ENCODE measurements at places on chromosomes 13 and 19. TPM values are rescaled to one million over a fixed set of nuclear protein-coding genes. Genes with fewer than 3 reads are reported as not detected.
A peak's percentile ranks its signal among the peaks of the same experiment; 100 is the strongest.

GRCh38 chr19:11053817-11054195 is 35.5 kb upstream of the LDLR start:
- no peak for ATAC-seq

DNA sequence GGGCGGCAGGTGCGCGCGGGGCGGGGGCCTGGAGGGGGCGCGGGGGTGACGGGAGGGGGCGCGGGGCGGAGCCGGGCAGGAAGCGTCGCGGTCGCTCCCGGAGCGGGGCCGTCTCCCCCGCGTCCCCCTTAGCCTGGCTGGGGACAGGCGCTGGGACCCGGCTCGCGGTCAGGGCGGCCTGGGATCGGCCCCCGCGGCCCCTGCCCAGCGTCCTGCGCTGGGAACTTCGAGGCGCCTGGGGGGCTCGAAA is 74.7 kb upstream of the MCF2L start:
- no peak for ATAC-seq

DNA sequence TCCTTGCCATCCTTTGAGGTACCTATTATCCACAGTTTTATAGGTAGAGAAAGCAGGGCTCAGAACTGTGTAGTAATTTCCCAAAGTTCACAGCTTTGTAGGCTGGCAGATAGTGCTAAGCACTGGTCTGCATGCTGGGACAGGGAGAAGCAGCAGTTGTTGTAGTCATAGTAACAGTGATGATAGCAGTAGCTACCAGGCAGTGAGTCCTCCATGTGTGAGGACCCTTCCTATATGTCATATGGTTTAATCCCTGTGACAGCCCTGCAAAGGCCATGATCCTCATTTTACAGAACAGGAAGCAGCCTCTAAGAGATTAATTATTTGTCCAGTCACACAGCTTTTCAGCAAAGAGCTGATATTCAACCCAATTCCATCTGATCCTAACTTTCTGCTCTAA is 21.0 kb downstream of the SERP2 start:
- ATAC-seq: no peak

DNA sequence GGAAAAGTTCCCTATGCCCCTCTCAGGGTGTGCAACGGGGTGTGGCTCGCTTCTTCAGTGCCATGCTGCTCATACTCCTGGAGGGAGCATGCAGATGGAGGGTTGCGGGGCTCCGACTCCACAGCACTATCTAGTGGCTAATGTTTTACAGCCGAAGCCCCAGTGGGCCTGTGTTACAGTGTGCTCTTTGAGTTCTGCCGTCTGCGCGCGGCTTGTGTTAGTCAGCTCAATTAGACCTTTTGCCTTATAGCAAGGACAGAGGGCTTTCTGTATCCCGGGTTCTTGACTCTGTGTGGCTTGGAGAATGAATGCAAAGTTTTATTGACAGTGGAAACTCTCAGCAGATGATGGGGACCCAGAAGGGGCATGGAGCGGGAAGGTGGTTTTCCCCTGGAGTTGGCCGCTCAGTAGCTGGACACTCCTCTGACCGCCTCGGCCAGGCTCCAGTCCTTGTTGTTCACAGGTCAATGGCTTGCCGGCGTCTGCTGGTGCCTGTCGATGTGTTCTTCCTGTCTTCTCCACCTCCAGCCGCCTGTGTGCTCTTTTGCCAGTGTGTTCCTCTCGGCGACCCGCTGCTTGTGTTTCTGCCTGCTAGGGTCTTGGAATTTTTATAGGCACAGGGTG is 383.4 kb downstream of the LMO7 start:
- ATAC-seq: no peak

- peak; percentile 70 for ATAC-seq
These were observed 23.9 kb upstream of the LPAR6 start for GRCh38 chr13:48436661-48437288.

DNA sequence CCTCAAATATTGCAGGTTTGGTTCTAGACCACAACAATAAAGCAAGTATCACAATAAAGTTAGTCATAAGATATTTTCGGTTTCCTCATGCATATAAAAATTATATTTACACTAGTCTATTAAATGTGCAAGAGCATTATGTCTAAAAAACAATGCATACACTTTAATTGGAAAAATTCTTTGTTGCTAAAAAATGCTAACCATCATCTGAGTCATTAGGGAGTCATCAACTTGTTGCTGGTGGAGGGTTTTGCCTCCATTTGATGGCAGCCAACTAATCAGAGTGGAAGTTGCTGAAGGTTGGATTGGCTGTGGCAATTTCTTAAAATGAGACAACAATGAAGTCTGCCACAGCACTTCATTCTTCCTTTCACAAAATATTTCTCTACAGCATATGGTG is 422.3 kb upstream of the GPC6 start:
- ATAC-seq: no peak

GRCh38 chr13:46580362-46580839 is 27.4 kb downstream of the LRCH1 start:
- ATAC-seq: no peak

DNA sequence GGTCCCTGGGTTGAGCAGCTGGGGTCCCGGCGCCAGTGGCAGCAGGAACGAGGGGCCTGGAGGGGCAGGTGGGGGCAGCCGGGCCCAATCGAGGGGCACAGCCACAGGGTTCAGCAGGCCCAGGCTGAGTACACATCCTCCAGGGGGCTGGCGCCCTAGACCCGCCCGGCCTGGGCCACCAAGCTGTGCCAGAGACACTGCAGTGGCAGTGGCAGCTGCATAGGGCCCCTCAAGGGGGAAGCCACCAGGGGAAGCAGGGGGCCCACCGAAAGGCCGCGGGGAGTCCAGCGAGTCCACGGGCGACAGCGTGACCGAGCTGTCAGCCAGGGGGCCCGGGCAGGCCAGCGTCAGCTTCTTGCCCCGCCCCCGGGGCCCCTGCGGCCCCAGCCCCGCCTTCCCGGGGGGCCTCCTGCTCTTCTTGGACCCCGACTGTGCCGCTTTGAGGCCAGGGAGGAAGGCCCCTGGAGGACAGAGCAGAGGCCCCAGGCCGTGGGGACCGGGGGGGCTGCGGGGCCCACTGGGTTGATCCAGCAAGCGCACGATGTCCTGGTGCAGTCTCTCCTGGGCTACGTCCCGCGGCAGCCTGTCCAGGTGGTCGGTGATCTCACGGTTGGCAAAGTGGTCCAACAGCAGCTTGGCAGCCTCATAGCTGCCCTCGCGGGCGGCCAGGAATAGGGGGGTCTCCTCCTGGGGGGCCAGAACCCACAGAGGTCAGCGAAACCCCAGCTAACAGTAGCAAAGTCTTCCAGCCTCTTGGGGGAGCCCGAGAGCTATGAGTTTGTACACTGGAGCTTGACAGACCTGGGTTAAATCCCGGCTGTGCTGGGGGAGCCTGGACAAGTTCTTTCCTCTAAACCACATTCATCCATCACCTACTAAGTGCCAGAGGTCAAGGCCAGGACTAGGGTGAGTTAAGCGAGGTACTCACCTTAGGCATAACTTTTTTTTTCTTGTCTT is 39.5 kb downstream of the NOTCH3 start:
- ATAC-seq: peak; percentile 35

GRCh38 chr19:51108805-51109146 is 567 bp upstream of the CTU1 start:
- peak; percentile 0 for ATAC-seq

DNA sequence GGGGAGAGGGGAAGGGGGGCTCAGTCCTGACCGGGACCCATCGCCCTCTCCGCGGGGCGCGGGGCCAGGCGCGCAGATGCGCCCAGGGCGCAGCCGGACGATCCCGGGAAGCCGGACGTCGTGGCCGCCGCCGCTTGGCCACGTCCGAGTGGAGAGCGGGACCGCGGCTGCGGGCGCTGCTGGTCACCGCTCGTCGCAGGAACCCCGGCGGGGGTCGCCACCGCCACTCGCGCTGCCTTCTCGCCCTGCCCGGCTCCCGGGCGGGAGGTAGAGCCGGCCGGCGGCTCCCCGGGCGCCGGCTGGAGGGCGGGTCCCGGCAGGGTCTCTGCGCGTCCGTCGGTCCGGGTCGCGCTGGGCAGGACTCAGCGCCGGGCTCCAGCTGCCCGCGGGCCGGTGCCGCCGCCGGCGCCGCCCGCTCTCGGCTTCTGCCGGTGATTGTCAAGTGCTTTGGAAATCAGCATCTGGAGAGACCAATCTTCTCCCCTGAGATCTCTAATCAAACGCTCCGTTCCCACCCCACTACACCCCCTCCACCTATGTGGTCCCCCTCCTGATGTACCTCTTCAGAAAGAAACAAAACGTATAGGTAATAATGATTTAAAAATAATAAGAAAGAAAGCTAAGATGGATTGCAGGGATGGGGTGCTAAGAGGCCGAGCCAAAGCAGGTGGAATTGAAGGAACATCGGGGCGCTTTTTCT is 464.4 kb downstream of the ITGBL1 start:
- no peak for ATAC-seq

DNA sequence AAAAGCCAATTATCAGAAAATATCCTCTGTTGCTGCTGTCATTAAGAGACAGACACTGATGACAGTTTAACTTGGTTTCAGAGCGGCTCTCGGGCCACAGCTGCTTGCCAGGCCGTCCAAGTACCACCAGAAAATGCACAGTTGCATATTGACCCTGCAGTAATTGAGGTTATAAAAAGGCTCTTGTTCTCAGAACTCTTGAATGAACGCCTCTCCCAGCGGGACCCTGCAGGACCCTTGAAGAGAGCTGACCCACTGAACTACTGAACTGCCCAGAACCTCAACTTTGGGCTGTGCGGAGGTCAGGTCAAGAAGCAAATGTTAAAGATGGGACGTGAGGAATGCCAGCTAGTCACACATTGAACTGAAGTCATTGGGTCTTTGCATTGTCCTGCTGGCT is 1559.0 kb upstream of the SLC10A2 start:
- no peak for ATAC-seq

- ATAC-seq: no peak
These were observed 59.8 kb upstream of the RCBTB2 start for GRCh38 chr13:48592688-48593049.

GRCh38 chr13:24075137-24075975 is 85.2 kb upstream of the SPATA13 start:
- ATAC-seq: no peak

DNA sequence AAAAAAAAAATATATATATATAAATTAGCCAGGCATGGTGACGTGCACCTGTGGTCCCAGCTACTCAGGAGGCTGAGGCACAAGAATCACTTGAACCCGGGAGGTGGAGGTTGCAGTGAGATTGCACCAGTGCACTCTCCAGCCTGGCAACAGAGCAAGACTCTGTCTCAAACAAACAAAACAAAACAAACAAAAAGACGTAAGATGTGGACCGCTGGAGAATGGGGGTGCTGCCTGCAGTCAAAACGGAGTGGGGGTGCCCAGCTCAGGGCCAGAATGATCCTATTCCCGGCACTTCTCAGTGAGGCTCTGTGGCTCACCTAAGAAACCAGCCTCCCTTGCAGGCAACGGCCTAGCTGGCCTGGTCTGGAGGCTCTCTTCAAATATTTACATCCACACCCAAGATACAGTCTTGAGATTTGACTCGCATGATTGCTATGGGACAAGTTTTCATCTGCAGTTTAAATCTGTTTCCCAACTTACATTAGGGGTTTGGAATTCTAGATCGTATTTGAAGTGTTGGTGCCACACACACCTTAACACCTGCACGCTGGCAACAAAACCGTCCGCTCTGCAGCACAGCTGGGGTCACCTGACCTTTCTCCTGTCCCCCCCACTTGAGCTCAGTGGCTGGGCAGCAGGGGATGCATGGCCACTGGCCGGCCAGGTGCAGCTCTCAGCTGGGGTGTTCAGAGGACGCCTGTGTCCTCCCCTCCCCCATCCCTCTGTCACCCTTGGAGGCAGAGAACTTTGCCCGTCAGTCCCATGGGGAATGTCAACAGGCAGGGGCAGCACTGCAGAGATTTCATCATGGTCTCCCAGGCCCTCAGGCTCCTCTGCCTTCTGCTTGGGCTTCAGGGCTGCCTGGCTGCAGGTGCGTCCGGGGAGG is at the start of gene F7:
Gene F7, plus strand, starts transcription at position 760 of the 889 bp plus-strand sequence. Its CDS starts 51 bp downstream, at position 811.
- ATAC-seq: no peak

DNA sequence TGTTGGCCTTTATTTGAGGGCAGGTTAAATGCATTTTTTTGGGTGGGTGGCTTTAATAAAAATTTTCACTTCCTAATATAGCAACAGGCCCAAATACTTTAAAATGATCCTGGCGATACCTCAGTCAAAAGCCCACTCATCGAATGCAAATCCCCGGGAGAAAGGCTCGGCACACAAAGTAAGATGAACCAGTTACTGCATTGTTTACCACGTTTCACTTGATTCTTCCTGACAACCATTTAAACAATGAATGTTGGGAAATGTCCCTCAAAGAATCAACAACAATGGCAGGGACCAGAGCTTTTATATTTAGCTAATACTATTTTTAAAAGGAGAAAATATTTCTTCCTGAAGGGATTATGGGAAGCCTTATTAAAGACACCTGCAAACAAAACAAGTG is 187.7 kb downstream of the ABCC4 start:
- no peak for ATAC-seq

DNA sequence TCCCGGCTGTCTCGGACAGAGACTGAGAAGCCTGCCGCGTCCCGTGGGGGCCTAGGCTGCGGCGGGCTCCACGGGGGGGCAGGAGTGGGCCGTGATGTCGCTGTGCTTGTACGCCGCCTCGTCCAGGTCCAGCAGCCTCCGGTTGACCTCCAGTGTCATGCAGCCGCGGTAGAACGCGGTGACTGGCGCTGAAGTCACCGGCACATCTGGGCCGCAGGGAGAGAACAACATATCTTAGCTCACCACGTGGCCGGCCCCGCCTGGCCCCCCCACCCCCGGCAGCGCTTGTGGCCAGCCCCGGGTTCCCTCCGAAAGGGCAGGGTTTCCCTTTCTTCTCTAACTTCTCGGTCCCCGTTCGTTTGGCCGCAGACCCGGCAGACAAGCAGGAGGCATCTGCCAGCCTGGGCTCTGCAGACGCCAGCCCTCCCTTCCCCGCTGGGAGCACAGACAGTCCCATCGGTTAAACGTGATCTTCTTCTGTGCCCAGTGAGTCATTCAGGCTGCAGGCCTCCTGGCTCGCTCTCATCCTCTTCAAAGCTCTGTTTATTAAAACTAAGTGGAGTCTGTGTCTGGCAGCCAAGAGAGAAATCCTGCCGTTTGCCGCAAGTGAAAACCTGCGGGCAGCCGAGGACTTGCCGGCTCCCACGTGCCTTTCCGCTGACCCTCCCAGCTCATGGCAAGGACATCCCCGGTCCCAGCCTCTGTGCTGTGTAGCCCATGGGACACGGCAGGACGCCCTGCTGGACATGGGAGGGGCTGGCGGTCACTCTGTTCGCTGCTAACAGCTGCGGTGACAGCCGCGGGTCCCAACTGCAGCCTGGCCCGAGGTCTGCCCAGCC is 42.8 kb downstream of the GAS6 start:
- peak; percentile 83 for ATAC-seq

DNA sequence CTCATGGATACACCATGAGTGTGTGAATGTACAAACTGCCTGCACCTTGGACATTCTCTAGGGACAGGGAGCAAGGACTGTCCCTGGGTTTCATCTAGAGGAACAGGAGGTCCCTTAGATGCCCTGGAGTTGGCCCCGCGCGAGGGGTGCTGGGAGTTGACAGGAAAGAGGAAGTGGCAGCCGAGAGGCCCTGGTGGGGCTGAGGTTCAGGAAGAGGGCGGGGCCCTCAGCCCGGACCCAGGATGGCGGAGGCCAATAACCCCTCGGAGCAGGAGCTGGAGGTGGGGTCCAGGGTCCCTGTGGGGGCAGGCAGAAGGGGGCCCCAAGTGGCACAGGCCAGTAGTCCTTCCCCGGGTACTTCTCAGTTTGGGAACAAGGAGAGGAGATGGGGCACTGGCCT is 6.9 kb downstream of the PKN1 start:
- ATAC-seq: peak; percentile 51

- no peak for ATAC-seq
These were observed 484.6 kb downstream of the OLFM4 start for GRCh38 chr13:53513226-53513625.

The RNF113B gene
- total RNA-seq: not detected

The PEX11G gene
- 4.8 TPM for total RNA-seq

The PLK5 gene
- total RNA-seq: not detected

The CYP4F8 gene
- total RNA-seq: not detected

The SOHLH2 gene
- 0.16 TPM for total RNA-seq

The SSC5D gene
- 0.24 TPM for total RNA-seq

The TPTE2 gene
- total RNA-seq: not detected

The UNC13A gene
- 0.04 TPM for total RNA-seq

The PALM3 gene
- 0.08 TPM for total RNA-seq
